T-helper 17 cell (primary cell): ENCODE measurements at places on chromosomes 6 and 20.

DNA sequence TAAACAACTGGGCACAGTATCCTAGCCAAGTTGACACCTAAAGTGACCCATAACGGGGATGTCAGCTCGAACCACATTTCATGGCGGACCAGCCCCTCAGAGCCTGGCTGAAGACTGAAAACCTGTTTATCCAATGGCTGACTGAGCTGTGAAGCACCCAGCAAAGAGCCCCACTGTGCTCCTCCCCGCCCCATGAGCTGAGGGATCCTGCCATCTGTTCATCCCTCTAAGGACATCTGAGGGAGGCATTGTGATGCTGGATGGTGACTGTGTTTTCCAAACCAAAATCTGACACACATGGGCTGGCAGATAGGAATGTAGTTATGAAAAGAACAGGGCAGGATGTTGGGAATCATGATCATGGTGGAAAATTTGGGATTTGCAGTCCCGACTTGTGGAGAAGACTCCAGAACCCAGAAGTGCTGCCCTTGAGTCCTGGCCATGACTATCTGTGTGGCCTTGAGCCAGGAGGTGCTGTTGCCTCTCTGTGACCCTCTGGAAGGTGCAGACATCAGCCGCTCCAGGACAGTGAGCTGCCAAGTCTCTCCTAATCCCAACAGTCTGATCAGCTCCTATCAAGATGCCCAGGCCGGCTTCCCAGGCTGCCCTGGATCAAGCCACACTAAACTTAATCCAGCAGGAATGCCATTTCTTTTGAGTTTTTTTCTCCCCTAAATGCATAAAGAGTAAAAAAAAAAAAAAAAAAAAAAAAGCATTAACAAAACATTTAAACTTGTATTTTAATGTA lies 5.7 kb downstream of the EDN3 start:
- no peak for DNase-seq

DNA sequence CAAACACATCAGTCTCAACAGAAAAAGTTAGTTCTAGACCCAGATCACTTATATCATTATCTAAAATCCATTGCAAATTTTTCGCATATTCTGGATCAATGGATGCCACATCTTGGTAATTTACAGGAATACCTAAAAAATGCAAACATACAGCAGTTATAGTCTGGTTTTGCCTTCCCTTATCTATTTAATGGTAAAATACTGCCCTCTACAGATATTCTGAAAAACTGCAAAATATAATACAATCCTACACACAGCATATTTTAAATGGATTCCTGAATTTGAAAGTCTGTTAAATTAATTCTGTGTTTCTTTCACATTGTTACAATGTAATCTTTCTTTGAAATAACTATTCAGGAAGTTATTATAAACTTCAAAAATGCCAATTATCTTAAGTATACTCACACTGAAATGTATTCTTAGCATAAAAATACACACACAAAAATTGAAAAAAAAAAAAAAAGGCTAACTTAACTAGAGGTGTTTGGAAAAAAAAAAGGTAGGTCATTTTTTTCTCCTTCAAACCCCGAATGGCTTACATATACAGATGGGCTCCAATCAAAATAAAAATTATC lies 88.4 kb downstream of the HACE1 start:
- DNase-seq = no peak

- DNase-seq = no peak
These were observed 59.9 kb upstream of the MAP7 start for GRCh38 chr6:136609873-136610706.

- no peak for DNase-seq
These were observed 879.7 kb downstream of the QKI start for GRCh38 chr6:164294047-164294784.
